Activated naive CD4-positive, alpha-beta T cell treated with anti-CD3 and anti-CD28 coated beads, Interleukin-2, amount 10 ng/mL, durations not matched to agents 7 days and 5 days (primary cell): ENCODE measurements at places on chromosomes 4 and X.

DNA sequence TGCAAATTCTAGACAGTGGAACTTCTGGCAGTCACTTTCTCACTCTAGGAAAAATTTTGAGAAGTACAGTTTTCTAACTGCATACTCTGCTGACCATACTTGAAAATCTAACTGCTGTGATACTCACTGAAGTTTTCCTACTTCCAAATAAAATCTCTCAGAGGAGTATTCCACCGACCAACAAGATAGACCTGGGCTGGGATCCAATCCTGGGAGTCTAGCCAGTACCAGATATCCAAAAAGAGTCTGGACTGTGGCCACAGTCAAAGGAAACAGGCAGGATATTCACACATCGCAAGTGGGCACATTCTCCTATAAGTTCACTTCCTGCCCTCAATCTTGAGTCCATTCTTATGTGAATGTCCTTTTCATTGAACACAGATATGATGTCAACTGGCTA, 1138.7 kb upstream of the PCDH7 start:
- no peak for DNase-seq
- H3K27ac ChIP-seq: no peak overlapping the region
- H3K36me3 ChIP-seq: no peaks in the 10 kb centered on the region

- no peak overlapping the region for H3K4me3 ChIP-seq
- peaks cover 91% of the 10 kb centered on the region for H3K36me3 ChIP-seq
- no peak for DNase-seq
- peaks cover 15% of the 10 kb centered on the region for H3K4me1 ChIP-seq
- no peaks in the 10 kb centered on the region for H3K27me3 ChIP-seq
Observed at GRCh38 chr4:184396570-184397515, 77.5 kb downstream of the IRF2 start.

DNA sequence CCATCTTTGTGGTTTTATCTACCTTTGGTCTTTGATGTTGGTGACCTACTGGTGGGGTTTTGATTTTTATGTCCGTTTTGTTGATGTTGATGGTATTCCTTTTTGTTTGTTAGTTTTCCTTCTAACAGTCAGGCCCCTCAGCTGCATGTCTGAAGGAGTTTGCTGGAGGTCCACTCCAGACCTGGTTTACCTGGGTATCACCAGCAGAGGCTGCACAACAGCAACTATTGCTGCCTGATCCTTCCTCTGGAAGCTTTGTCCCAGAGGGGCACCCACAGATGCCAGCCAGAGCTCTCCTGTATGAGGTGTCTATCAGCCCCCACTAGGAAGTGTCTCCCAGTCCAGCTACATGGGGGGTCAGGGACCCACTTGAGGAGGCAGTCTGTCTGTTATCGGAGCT, 199.3 kb upstream of the WDFY3 start:
- H3K27me3 ChIP-seq: no peaks in the 10 kb centered on the region
- no peak overlapping the region for H3K4me3 ChIP-seq
- H3K4me1 ChIP-seq: no peaks in the 10 kb centered on the region
- no peak overlapping the region for H3K27ac ChIP-seq

GRCh38 chrX:49191574-49192011, 5.4 kb upstream of the PRICKLE3 start:
- H3K27me3 ChIP-seq: no peaks in the 10 kb centered on the region
- peak overlapping the region; percentile 86 for H3K27ac ChIP-seq

DNA sequence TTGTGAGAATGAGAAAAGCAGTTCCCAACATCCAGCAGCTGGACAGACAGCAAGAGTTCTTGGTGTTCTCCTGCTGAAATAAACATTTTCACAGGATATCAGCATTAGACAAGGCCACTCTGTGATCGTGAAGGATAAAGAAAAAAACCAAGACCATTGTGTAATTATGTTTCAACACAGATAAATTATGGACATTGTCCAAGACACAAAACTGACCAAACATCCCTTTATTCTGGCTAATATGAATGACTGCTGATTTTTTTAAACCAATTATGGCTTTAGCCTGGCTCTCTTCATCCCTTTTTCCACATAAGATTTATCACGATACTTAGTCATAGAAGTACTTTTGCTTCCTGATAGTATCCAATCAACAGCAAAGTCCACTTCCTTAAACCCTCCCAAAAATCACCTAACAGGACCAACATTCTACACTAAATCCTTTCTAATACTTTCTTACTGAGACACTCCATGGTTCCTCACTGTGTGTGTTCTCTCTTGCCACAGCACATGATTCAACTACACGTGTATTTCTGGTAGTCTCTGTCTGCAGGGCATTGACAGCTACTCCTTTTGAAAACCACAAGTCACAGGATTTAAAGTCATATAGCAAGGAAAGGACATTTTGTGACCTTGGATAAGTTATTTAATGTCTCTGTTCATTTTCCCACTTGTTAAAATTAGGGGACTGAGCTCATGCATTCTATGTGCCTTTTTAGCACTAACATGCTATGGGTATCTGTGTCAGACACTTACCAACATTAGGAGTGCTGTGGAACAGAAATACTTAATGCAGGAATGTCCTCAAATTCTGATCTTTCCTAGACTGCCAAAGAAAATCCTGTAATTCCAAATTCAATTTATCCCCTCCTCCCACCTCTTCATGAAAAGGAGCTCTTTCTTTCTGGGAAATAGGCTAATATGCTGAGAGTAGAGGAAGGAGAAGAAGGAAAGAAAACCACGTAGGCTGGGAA, 137.2 kb upstream of the PGRMC2 start:
- no peaks in the 10 kb centered on the region for H3K36me3 ChIP-seq
- no peak for DNase-seq
- H3K4me3 ChIP-seq: no peak overlapping the region
- H3K27me3 ChIP-seq: no peaks in the 10 kb centered on the region
- no peak overlapping the region for H3K27ac ChIP-seq
- no peaks in the 10 kb centered on the region for H3K4me1 ChIP-seq

GRCh38 chr4:157803845-157804521, 368.8 kb downstream of the GASK1B start:
- H3K27ac ChIP-seq: no peak overlapping the region
- H3K4me1 ChIP-seq: no peaks in the 10 kb centered on the region
- no peak for DNase-seq
- H3K36me3 ChIP-seq: no peaks in the 10 kb centered on the region
- H3K27me3 ChIP-seq: no peaks in the 10 kb centered on the region

- H3K36me3 ChIP-seq: no peaks in the 10 kb centered on the region
- DNase-seq: no peak
- H3K27me3 ChIP-seq: peaks cover 87% of the 10 kb centered on the region
Observed at GRCh38 chr4:826508-827208, 729 bp upstream of the CPLX1 start.

DNA sequence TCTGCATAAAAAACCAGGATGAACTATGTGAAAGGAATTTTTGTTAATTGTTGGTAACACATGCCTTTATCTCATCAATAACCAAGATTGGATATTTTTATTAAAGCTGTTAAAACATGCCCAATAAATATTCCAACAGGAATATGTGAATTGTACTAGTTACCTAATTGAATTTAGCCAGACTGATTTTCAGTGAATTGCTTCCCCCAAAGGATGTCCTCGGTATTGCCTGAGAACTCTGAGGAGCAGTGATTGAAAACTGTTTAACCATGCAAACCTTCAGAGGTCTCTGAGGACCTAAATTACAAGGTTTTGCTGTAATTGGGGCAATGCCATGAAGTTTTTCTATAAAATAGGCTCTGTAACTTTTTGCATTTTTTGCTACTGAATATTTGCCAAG, 66.6 kb downstream of the BLTP1 start:
- H3K4me3 ChIP-seq: no peak overlapping the region
- no peak overlapping the region for H3K27ac ChIP-seq
- H3K36me3 ChIP-seq: peaks cover 36% of the 10 kb centered on the region
- DNase-seq: no peak
- H3K27me3 ChIP-seq: no peaks in the 10 kb centered on the region

- no peak overlapping the region for H3K27ac ChIP-seq
- peak; percentile 24 for DNase-seq
- no peak overlapping the region for H3K4me3 ChIP-seq
- H3K27me3 ChIP-seq: no peaks in the 10 kb centered on the region
- H3K36me3 ChIP-seq: no peaks in the 10 kb centered on the region
Observed at GRCh38 chrX:68710870-68711576, 63.6 kb downstream of the STARD8 start.

DNA sequence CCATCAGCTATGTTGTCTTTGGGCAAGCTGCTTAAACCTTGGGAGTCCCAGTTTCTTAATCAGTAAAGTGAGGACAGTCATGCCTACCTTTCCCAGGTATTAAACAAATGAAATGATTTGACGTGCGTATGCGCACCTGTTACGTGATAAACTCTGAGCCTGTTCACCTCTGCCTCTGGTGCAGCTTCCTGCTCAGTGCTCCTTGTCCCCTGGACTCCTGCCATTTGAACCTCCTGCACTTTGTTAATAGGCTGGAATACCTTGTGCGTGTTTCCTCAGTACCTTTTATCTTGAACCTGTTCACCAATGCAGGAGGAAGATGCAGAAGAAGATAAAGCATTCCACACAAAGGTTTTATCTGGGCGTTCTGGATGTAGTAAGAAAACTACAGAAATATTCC, 211.9 kb downstream of the CEP135 start:
- H3K4me3 ChIP-seq: no peak overlapping the region
- DNase-seq: no peak
- H3K36me3 ChIP-seq: no peaks in the 10 kb centered on the region
- H3K4me1 ChIP-seq: no peaks in the 10 kb centered on the region

GRCh38 chr4:181830404-181831035, 412.7 kb upstream of the TENM3 start:
- H3K27me3 ChIP-seq: no peaks in the 10 kb centered on the region
- no peak for DNase-seq
- no peaks in the 10 kb centered on the region for H3K36me3 ChIP-seq
- no peak overlapping the region for H3K4me3 ChIP-seq

GRCh38 chr4:76821641-76822040, 76.3 kb downstream of the SOWAHB start:
- H3K27me3 ChIP-seq: peaks cover 15% of the 10 kb centered on the region
- no peaks in the 10 kb centered on the region for H3K4me1 ChIP-seq
- H3K4me3 ChIP-seq: no peak overlapping the region

DNA sequence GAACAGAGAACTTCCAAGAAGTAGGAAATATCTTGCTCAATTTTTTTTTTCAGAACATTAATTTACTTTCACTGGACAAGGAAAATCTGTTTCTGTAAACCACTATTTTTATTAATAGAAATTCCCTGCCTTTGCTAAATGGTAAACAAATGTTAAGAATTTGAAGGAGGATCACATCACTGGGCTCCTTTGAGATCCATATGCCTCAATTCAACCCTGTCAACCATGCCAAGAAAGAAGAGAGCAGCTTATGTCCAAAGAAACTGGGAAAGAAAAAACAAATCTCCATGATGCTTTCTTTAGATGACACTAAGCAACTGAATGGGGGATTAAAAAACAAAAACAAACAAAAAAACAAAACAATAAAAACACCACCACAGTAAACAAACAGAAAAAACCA, 47.7 kb downstream of the LNX1 start:
- no peak overlapping the region for H3K4me3 ChIP-seq
- H3K4me1 ChIP-seq: no peaks in the 10 kb centered on the region
- peaks cover 7% of the 10 kb centered on the region for H3K27me3 ChIP-seq
- no peak for DNase-seq

- H3K4me3 ChIP-seq: no peak overlapping the region
- no peak for DNase-seq
- no peak overlapping the region for H3K27ac ChIP-seq
- no peaks in the 10 kb centered on the region for H3K4me1 ChIP-seq
- H3K36me3 ChIP-seq: no peaks in the 10 kb centered on the region
Observed at GRCh38 chr4:8906668-8906970, 35.0 kb upstream of the HMX1 start.

- H3K4me1 ChIP-seq: peaks cover 32% of the 10 kb centered on the region
- no peak for DNase-seq
- peak overlapping the region; percentile 37 for H3K27ac ChIP-seq
- H3K4me3 ChIP-seq: no peak overlapping the region
- H3K36me3 ChIP-seq: peaks cover 23% of the 10 kb centered on the region
Observed at GRCh38 chr4:1241466-1241935, 7.4 kb downstream of the CTBP1 start.
